ENCODE measurements at places on chromosomes 6 and 20.

DNA sequence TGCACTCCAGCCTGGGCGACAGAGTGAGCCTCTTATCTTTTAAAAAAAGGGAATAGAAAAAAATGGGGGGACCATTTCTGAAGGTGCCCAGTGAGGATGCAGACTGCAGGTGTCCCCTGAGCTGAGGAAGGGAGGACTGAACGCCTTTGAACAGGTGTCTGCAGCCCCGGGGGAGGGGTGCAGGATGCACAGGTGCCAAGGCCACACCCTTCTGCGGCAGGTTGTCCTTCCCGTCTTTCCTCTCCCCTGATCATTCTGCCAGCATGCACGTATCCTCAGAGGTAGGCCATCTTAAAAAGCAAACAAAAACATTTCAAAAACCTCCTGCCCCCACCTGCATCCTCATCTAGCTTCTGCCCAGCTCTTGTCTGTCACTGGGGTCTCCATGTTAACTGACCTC, 101.3 kb downstream of the MTHFD1L start:
- no peak for DNase-seq

DNA sequence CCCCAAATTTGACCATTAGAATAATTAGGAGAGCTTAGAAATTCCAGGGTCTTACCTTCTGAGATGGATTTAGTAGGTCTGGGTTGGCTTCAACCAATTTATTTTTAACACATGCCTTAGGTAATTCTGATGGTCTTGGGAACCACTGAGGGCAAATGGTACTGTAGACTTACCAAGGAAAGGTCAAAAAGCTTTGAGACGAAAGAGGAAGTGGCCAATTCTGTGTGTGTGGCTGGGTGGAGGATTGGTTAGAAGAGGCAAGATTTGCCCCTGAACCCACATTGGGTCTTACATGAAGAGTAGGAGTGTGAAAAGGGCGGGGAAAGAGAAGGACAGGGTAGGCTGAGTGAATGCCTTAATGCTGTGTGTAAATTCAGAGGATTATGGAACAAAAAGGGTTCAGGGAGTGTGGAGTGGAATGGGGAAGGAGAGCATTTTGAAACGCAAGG, 2.7 kb downstream of the ITCH start:
- DNase-seq = no peak

GRCh38 chr20:18822832-18823231, 9.2 kb downstream of the SCP2D1 start:
- DNase-seq = no peak

- no peak for DNase-seq
Measured at GRCh38 chr6:106906232-106906631, 68.3 kb downstream of the CD24 start.

DNA sequence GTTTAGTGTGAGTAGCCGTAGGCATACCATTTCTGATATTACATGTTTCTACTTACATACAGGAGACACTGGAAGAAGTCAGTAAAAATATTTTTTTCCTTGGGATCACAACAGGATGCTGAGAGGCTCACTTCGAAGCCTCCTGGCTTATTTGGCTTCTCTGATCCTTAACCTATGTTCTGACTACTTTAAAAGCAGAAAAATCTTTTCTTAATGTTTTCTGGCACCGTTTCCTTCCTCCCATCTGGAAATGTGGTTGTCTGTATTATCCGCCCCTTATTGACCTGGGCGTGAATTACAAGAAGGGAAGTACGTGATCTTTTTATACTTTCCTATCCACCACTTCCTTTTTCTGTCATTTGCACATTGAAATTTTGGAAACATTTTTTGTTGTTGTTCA, 379.6 kb downstream of the COL12A1 start:
- no peak for DNase-seq

DNA sequence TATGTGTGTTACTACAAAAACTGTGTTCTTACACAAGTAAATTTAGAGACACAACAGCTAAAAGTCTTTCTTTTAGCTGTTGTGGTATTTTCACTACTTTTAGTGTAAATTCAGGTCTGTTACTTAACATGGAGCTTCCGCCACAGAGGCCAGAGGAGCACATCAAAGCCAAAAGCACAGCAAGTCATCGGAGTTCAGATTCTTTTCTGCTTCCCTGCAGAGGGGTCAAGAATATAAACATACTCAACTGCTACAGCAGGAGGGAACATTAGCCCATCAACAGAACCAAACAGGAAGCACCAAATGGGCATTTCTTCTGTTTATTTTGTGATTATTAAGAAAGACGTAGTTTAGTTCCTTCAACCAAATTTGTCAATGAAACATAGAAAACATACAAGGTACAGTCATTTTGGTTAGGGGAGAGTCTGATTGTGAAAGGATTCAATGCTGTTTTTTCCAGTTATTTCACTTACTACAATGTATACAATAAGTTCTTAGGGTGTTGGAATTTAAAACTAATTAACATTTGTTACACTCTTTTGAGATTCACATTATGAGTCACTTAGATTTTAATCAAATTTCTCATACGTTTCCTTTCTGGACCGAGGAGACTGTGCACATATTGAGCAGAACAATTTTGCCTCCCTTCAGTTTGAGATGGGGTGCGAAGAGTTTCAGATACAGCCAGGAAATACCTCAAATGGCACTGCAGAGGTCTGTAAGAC, 42.8 kb upstream of the DSE start:
- no peak for DNase-seq

DNA sequence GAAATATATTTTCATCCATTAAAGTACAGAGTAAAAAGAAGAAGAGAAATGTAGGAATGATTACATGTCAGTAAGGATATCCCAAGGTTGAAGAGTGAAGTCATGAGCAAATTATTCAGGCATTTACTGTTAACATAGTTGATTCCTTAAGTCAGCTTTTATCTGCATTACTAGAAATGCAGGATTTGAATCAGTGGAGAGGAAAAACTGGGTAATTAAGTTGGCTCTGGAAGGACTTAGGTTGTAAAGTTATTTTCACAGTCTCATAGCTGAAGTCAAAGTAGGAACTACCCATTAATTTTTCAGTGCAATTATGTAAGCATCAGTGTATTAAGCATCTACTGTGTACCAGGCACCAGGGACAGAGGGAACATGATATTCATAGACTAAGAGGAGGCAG, 7.8 kb downstream of the NAA20 start:
- DNase-seq = no peak

- no peak for DNase-seq
Measured at GRCh38 chr6:16773362-16773761, 12.1 kb upstream of the ATXN1 start.

- no peak for DNase-seq
Measured at GRCh38 chr6:99064834-99065233, 117.1 kb upstream of the FBXL4 start.

DNA sequence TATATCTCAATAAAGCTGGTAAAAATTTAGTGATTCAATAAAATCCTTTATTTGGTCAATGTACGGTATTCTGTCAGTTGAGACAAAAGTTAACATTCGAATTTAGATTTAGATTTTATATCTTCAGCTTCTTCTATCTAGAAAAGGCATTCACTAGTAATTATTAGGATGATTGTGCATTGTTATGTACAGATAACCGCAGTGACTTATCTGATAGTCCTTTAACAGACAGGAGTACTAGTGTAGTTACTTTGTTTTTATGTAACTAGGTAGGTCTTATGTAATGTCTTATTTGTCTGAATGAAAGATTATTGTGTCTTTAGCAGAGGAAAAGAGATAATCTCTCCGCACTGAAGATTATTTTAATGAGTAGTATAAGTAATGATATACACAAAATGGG, 31.3 kb downstream of the TRIM27 start:
- no peak for DNase-seq

DNA sequence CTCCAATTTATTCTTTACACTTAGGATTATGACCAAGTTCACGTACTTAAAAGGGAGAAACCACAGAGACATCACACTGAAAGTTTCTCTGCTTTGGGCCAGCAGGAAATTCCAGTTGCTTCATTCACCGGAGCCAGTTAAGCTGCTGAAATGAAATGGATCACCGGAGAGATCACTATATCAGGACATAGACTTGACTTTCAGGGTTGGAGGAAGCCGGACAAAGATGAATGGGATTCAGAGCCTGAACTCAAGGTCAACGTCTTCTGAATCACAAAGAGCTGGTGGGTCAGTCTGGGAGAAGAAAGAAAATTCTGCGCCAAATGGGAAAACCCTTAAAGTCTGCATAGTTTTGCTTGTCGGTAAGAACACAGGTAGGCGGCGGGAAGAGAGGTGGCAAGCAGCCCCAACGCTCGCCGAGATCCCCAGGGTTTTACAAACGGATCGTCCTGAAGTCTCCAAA, 81.9 kb upstream of the CCDC28A start:
- DNase-seq = no peak

DNA sequence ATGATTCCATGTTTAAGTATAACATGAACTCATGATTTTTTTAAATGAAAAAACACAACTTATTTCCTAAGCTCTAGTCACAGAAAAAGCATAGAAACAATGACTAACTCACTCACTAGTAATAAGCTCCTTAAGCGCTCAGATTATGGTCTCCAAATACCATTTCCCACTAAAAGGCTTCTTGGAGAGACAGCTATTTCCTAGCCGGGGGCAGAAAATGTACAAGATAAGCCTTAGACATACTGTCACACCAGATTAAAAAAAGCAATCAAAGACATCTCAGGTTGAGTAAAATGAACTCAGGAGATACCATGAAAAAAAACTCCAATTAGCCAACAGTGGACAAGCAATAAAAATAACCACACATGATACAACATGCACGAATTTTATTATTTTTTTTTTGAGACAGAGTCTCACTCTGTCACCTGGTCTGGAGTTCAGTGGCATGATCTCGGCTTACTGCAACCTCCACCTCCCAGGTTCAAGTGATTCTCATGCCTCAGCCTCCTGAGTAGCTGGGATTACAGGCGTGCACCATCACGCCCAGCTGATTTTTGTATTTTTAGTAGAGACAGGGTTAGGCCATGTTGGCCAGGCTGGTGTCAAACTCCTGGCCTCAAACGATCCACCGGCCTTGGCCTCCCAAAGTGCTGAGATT, 14.9 kb downstream of the SRPK1 start:
- no peak for DNase-seq

- no peak for DNase-seq
Measured at GRCh38 chr6:128422871-128423270, 97.5 kb downstream of the PTPRK start.

- no peak for DNase-seq
Measured at GRCh38 chr6:84074988-84075781, 41.6 kb downstream of the MRAP2 start.

GRCh38 chr20:56897318-56897957, 268.3 kb downstream of the TFAP2C start:
- no peak for DNase-seq

DNA sequence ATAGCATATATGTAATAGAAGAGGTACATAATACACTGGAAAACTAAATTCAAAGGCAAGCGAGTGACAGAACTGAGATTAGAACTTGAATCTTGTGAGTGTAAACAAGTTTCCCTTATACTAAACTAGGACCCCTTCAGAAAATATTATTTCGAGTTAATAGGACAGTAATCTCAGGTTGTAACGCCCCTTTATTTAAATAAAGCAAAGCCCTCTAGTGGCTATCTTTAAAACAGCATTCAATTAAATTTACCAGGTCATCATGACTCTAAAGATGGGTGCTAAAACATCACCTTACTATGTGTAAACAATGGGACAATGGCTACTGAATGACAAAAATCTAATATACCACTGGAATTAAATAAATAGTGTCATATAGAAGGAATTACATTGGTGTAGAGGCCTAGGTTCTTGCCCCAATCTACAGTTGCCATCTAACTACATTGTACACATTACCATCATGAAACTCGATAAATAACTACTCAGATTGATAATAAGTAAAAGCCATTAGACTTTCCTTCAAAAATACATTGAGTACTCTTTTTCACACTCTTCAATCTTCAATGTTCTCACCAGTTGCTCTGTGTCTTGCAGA, 255.4 kb upstream of the IRAK1BP1 start:
- no peak for DNase-seq

GRCh38 chr6:7080311-7080710, 27.4 kb upstream of the RREB1 start:
- no peak for DNase-seq

DNA sequence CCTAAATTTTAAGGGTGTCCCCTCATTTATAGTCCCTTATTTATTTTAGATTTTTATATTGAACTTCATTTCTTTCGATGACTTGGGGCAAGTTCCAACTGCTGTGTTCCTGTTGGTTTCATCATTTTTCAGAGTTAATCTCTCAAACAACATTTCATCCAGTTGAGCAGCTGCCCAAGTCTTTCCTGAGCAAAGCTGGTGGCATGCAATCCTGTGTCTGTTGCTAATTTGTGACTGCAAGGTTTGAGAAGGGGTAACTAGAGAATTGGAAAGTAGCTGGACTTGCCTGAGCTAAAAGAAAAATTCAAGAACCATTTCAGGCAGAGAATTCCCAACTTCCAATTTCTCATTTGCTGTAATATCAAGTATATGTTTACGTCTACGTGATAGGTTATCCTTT, 881.5 kb upstream of the SLC35B3 start:
- no peak for DNase-seq

DNA sequence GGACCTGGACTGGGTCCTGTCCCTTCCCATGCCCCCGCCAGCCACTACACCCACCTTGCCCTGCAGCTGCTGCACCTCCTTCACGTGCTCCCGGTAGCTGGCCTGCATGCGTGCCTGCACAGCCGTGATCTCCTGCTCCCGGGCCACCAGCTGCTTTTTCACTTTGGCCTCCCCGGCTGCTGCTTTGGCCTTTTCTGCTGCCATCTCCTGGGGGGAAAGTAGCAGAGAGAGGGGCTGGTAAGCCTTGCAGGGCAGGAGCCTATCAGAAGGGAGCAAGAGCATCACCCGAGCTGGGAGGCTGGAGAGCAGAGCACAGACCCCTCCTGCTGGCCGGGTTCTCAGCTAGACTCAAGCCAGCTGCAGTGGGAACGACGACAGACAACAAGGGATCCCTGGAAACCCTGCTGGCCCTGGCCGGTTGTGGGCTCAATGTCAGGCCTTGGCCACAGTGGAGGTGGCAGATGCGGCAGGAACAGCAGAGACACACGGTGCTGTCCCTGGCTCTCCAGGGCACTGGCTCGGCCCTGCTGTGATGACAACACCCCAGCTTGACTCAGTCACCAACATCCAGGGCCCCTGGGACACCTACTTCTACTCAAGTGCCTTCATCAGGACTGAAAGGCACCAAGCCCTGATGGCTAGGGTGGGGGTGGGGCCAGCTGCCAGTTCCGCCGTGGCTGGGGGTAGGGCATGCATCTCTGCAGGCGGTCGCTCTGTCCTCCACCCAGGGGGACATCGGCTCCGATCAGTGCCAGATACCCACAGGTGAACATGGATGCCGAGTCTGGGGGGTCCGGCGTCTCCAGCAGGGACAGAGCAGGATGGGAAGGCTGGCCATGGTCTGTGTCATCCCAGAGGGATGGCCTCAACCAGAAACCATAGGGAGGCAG, 45.3 kb downstream of the RRBP1 start:
- no peak for DNase-seq

DNA sequence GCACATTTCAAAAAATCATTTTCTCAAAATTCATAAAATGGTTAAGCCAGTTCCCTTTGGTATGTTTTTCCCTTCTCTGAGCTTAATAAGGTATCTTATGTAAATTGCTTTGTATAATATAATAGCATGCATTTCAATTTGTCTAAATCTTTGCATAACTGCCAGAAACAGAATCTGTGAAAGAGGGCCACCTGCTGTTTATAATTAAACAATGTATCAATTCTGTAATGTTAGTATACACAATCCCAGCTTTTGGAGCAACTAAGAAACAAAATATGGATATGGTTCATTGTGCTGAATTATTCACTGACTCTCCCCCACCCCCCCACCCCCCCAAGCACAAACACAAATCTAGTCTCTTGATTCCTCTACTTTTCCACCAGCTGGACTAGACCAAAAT, 54.8 kb downstream of the GPX5 start:
- DNase-seq = no peak
